Activated T-helper 2 cell treated with anti-CD3 and anti-CD28 coated beads, Interferon-gamma antibody, Interleukin-2, Interleukin-4, amounts not matched to agents 10 μg/mL and 5 μg/mL and 100 μg/mL, durations not matched to agents 14 hours and 24 hours and 36 hours (primary cell): ENCODE measurements at places on chromosomes 11 and 22. TPM values are rescaled to one million over a fixed set of nuclear protein-coding genes. Genes with fewer than 3 reads are reported as not detected.

GRCh38 chr11:61787928-61788491 is 4.4 kb downstream of the TMEM258 start:
- no peak for DNase-seq

GRCh38 chr11:128941573-128942271 is 949 bp downstream of the TP53AIP1 start:
- no peak for DNase-seq

DNA sequence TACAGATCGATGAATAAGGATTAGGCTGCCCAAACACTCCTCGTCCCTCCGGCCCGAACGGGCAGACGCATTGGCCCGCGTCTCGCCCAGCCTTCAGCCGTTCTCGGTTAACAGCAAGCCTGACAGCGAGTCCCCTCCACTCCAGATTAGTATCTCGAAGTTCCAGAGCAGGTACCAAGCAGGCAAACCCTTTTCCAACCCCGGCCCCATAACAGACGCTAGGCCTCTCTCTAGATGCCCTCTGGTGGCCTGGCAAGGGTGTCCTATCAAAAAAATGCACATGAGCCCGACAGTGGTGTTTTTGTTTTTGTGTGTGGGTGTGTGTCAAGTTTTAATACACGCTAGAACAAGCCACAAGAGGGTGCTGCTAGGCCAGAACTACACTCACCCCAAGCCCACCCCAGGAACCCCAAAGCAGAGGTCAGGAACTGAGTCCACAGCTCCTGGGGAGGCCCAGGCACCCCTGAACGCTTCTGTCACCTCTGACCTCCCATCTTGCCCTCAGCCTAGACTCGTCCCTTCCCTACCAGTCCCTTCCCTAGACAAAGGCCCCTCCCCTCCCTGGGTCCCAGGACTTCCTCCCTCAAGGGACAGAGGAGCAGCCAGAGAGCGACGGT is 658 bp upstream of the ARFGAP2 start:
- peak; percentile 66 for DNase-seq

- peak; percentile 40 for DNase-seq
Measured at GRCh38 chr22:30694171-30694639, 469 bp upstream of the OSBP2 start.

DNA sequence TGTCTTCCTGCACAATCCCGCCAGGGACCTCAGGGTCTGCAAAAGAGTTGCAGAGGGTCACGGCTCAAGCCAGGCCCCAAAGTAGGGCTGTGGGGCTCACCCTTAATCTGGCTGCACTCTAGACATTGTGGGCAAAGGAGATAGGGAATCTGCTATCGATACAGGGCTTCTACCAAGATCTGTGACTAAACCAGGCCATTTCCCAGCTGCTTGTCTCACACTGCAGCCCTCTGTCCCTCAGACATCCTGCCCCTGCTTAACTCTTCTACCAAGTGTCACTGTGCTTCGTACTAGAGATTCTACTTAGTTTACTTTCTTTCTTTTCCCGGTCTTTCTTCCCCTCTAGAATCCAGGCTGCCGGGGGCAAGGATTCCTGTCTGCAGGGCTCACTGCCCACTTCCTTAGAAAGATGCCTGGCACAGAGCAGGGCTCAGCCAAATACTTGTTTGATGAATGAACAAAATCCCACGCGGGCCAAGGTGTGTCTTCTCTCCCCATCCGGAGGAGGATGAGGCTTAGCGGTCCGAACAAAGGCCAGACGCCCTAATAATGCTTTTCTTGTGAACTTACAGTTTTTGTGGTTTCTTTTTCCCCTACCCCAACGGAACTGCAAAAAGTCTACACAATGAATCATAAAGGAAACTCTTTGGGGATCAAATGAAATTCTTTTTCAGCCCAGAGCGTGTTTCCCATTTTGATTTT is 61.3 kb upstream of the ANO1 start:
- DNase-seq, result no peak

- no peak for DNase-seq
Measured at GRCh38 chr11:84408946-84409411, 1122.8 kb upstream of the CCDC90B start.

- no peak for DNase-seq
Measured at GRCh38 chr11:118592616-118593367, 14.6 kb upstream of the PHLDB1 start.

DNA sequence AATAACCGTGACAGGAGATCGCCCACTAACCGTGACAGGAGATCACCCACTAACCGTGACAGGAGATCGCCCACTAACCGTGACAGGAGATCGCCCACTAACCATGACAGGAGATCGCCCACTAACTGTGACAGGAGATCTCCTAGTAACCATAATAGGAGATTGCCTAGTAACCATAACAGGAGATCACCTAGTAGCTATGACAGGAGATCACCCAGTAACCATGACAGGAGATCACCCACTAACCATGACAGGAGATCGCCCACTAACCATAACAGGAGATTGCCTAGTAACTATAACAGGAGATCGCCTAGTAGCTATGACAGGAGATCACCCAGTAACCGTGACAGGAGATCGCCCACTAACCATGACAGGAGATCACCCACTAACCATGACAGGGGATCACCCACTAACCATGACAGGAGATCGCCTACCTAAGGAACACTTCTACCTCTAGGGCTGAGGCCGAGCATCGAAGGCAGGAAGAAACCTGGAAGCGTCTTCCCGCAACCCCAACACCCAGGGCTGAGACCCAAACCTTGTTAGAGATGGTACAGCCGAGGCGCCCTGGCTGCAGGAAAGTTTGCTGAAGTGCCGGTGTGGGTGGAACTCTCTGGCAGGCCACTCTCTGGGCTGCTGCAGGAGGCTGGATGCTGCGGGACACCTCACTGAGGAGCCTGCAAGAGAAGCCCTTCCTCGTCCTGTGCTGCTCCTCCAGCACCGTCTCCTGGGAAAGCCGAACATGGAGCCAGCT is 67.5 kb upstream of the THY1 start:
- DNase-seq, result no peak

- DNase-seq, result no peak
Measured at GRCh38 chr11:10742460-10743208, 8.4 kb upstream of the CTR9 start.

DNA sequence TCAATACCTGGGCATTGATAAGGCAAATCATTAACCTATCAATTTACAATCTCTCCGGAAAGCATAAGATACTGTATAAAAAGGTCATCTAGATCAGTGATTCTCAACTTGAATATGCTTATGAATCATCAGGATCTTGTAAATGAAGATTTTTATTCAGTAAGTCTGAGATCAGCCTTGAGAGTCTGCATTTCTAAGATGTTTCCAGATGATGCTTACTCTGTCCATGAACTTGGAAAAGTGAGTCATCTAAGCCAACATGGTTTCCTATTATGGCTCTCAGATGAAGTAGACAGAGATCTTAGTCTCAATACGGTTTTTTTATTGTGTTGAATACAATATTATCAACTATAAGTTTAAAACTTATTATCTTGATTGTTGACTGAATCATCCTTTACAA is 226.4 kb upstream of the KIRREL3 start:
- no peak for DNase-seq

- no peak for DNase-seq
Measured at GRCh38 chr22:48357196-48357595, 1470.5 kb downstream of the BRD1 start.

DNA sequence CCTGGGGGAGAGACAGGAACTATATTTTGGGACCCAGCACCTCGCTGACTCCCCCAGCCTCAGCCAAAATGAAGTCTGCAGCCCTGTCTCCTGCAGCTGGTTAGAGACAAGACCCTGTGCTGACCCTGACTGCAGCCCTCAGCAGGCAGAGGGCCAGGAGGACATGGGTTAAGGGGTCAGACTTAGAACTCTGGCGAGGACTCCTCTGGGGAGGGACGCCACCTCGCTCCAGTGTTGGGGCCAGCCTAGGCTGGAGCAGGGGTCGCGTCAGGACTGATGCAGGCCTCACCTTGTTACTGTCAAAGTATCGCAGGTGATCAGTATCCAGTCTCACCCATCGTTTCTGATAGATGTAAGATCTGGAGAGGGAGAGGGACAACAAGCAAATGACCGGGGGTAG is 36.9 kb upstream of the PDE2A start:
- DNase-seq, result no peak

- no peak for DNase-seq
Measured at GRCh38 chr22:46749682-46750529, 11.9 kb upstream of the CERK start.

GRCh38 chr22:30196141-30196879 is 50.2 kb downstream of the LIF start:
- no peak for DNase-seq

DNA sequence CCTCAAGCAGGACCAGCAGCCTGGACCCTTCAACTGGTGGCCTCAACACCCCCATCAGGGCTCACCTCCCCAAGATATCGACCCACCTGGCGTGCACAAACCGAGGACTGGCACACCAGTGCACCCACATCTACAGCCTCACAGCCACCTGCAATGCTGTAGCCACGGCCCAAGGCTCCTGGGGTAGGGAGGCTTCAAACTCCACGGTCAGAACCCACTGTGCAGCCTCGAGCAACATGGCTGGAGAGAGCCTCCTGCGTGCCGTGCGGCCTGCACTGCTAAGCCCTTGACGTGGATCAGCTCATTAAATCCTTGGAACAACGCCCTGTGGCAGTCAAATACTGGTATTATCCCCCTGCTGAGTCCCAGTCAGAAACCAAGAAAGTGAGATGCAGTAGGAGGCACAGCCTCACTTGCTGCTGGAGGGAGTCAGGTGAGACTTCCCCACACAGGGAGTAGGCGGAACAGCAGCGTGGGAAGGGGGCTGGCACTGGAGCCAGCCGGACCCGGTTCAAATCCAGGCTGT is 4.6 kb downstream of the CARD10 start:
- no peak for DNase-seq

The OR51E2 gene
- not detected in 2 replicates for total RNA-seq

The CXCR5 gene
- total RNA-seq, result 7.5 and 8.1 TPM in 2 replicates

The LGR4 gene
- total RNA-seq, result 0.05 and 0.14 TPM in 2 replicates

The OR5T1 gene
- total RNA-seq, result not detected in 2 replicates

The MS4A8 gene
- not detected in 2 replicates for total RNA-seq

The SCARF2 gene
- total RNA-seq, result 0.55 and 0.62 TPM in 2 replicates

The SEC14L2 gene
- 32.7 and 36.2 TPM in 2 replicates for total RNA-seq

The NELL1 gene
- 0.07 TPM in 1 of 2 replicates, not detected in the other for total RNA-seq

The MS4A4A gene
- not detected in 2 replicates for total RNA-seq

The P2RY6 gene
- not detected in 2 replicates for total RNA-seq
